ENCODE measurements at places on chromosomes 7 and 10.

DNA sequence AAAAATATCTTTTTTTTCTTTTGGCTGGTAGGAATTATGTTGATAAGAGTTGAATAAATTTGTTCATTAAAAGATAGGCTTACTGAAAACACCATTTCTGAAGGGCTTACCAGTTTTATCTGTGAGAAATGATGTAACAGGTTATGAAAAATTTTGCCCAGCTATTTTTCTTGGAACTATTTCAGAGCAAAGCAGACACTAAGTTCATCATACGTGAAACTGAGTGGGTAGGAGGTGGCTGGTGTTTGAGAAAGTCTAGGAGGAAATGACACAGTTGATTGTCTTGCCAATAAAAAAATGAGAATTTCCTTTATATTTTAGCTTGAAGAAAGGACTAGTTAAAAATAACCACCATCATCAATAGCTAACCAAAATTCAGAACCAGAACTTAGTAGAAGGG, 6.2 kb upstream of the MRC1 start:
- DNase-seq, result no peak

GRCh38 chr7:1241603-1242255, 9.1 kb downstream of the UNCX start:
- DNase-seq, result no peak

DNA sequence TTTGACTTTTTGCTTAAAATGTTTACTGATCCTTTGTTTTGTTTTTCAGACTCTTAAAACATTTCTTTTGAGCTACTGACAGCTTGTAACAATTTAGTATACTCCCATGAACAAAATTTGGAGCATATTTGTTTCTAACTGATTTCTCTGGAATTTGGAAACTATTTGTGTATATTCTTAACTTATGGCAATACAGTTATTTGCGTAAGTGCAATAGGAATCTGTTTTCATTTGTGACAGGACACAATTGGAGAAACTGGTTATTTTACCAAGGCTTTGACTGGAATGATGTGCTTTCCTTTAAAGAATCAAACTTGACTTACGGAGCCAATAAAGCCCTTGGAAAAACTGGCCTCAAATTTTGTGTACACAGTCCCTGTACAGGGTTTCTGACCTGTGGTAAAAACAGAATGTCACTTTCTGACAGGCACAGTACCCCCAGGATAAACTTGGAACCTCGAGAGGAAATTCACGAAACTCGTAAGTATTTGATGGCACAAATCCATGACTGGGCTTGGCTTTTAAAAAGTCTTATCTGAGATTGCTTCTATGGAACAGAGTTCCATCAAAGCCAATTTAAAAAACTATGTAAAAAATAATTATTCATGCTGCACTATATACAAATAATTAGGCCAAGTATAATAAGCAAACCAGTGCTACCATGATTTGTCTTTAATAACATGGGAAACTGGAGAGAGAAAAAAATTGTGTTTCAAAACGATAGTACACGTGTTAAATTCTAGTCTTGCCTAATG, 70.4 kb downstream of the ST8SIA6 start:
- DNase-seq, result no peak

GRCh38 chr7:123687161-123687560, 31.5 kb downstream of the LMOD2 start:
- DNase-seq, result no peak

- DNase-seq, result no peak
Observed at GRCh38 chr7:88243345-88243909, 23.6 kb upstream of the SRI start.

DNA sequence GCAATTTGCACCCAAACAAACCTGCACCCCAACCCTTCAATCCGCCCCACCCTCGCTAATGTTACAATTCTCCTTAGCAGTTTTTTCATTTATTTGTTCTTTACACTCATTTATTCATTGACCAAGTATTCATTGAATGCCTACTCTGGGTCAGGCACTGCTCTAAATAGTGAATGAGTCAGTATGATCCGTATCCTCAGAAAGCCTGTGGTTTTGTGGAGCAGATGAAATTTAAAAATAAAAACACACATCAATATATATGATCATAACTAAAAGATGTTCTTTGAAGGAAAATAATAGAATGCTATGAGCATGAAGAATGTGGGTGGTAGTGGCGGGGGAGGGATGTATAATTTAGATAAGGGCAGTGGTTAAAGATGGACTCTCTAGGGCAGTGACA, 13.3 kb downstream of the IFIT5 start:
- DNase-seq, result no peak

DNA sequence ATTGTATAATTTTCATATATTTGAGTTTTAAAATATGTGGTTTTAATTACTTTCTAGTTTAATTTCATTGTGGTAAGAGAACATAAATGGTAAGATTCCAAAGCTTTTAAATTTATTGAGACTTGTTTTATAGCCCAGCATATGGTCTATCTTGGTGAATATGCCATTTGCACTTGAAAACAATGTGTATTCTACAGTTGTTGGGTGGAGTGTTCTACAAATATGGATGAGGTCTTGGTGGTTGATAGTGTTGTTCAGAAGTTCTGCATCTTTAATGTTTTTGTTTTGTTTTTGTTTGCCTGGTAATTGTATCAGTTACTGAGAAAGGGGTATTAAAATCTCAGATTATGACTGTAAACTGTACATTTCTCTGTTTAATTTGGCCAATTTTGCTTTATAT, 37.6 kb upstream of the TSPAN13 start:
- DNase-seq, result no peak

DNA sequence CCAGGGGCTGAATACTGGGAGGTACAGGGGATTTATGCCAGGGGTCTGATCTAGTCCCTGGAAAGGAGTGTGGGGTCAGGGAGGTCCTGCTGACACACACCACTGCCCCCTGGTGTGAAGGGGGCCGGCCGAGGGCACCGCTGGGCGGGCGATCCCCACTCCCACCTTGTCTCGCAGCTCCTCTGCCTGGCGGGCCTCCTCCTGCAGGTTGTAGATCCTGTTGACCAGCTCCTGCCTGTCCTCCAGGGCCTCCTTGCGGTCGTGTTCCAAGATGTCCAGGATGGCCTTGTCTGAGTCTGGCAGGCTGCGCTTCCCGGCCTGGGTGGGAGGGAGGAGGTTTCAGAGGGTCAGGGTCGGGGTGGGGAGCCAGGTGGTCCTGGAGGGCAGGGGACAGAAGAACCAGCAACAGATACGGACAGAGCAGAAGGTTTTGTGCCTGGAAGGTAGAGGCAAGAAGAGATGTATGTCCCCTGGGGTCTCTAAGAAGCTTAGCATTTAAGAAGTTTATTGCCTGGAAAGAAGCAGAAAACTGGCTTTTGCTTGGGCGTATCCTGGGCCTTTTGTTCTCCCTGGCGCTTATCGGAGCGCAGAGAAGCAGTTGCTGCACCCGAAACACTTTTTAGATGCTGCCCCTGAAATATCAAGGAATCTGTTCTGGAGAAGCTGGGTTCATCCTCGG, 94.5 kb upstream of the GNA12 start:
- no peak for DNase-seq

DNA sequence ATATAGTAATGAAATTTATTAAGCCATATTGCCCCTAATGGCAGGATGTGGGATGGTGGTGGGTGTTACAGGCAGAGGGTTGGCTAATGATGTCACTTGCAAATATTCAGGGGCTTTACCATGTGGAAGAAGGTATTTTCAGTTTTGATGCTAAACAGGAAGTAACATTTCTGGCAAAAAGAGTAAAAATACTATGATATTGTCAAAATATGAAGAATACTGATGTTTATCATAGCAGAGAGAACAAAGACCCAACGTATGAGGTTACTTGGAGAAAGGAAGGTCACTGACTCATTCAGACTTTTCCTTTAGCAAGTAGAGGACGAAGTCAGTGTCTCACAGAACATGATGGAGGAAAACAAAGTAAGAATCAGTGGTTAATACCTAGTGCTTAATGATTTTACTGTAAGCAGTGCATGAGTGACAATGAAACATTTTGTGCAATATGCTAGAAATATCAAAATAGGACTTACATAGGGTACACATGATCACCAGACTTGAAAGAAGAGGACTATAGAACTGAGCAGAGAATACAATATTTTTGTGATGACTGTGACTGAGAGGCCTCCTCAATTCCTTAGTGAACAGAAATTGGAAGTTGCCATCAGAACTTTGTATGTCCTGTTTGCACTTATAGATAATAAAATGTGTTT, 89.7 kb upstream of the STEAP4 start:
- DNase-seq, result no peak

GRCh38 chr7:154380771-154381170, 328.6 kb downstream of the DPP6 start:
- DNase-seq, result no peak

DNA sequence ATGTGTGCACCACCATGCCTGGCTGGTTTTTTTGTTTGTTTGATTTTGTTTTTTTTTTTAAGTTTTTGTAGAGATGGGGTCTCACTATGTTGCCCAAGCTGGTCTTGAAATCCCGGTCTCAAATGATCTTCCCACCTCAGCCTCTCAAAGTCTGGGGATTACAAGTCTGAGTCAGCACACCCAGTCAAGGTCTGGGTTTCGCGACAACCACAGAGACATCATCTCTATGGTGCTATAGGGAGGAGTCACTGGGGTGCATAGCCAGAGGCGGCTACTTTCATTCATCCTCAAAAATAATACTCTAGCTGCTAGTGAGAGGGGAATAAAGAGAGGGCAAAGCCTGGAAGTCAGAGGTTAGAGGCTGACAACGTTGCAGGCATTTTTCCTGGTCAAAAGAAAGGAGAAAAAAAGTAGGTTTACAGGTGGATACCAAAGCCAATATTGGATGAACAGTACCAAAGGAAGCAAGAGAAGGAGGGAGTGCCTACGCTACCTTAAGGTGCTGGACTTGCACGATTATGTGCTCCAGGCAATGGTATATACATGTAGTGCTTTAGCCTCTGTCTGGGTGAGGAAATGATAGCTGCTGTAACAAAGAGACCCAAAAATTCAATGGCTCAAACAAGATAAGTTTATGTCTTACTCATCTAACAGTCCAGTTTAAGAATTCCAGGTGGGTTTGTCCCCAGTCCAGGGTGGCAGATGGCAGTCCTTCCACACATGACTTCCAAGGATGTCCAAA, 178.3 kb downstream of the SKIDA1 start:
- DNase-seq, result no peak

Measured in stimulated activated CD8-positive, alpha-beta memory T cell treated with anti-CD3 and anti-CD28 coated beads, Interleukin-12 subunit alpha, Interleukin-12 subunit beta, amount 100 ng/mL, for 1 hour (primary cell).